ENCODE measurements at places on chromosomes 1 and 21. TPM values are rescaled to one million over a fixed set of nuclear protein-coding genes. Genes with fewer than 3 reads are reported as not detected.

NUP210L gene
- not detected for total RNA-seq

WDR64 gene
- total RNA-seq = not detected

TLCD4 gene
- 1.2 TPM for total RNA-seq

LRRC7 gene
- total RNA-seq = 0.19 TPM

SPSB1 gene
- 9.5 TPM for total RNA-seq

TNN gene
- not detected for total RNA-seq

DAB1 gene
- not detected for total RNA-seq

GPR61 gene
- total RNA-seq = not detected

ZSWIM5 gene
- 0.11 TPM for total RNA-seq

TFF2 gene
- total RNA-seq = 2.8 TPM

VWA5B1 gene
- total RNA-seq = not detected

AXDND1 gene
- 0.82 TPM for total RNA-seq

CAPN9 gene
- not detected for total RNA-seq

GSTM5 gene
- not detected for total RNA-seq

HMGCS2 gene
- total RNA-seq = not detected

UTS2 gene
- not detected for total RNA-seq

AGT gene
- not detected for total RNA-seq

ZNF695 gene
- total RNA-seq = 17.2 TPM

SNRNP40 gene
- total RNA-seq = 184 TPM

Data from A375 (cell line).